Immature natural killer cell (primary cell): ENCODE measurements at places on chromosomes 12 and 14. TPM values are rescaled to one million over a fixed set of nuclear protein-coding genes. Genes with fewer than 3 reads are reported as not detected.

- H3K4me1 ChIP-seq = no peaks in the 10 kb centered on the region
- H3K27ac ChIP-seq = no peak overlapping the region
- H3K36me3 ChIP-seq = no peaks in the 10 kb centered on the region
- DNase-seq = no peak
These were observed 77.2 kb upstream of the PRICKLE1 start for GRCh38 chr12:42666671-42667243.

- DNase-seq = no peak
- H3K4me3 ChIP-seq = no peak overlapping the region
- no peak overlapping the region for H3K27ac ChIP-seq
- H3K36me3 ChIP-seq = no peaks in the 10 kb centered on the region
- H3K4me1 ChIP-seq = no peaks in the 10 kb centered on the region
These were observed 109.7 kb downstream of the ANO4 start for GRCh38 chr12:100904270-100904669.

- DNase-seq = no peak
- peaks cover 39% of the 10 kb centered on the region for H3K27me3 ChIP-seq
- H3K36me3 ChIP-seq = peaks cover 2% of the 10 kb centered on the region
- H3K4me1 ChIP-seq = peaks cover 56% of the 10 kb centered on the region
- peak overlapping the region; percentile 97 for H3K27ac ChIP-seq
These were observed 4.4 kb upstream of the FOS start for GRCh38 chr14:75274050-75274898.

DNA sequence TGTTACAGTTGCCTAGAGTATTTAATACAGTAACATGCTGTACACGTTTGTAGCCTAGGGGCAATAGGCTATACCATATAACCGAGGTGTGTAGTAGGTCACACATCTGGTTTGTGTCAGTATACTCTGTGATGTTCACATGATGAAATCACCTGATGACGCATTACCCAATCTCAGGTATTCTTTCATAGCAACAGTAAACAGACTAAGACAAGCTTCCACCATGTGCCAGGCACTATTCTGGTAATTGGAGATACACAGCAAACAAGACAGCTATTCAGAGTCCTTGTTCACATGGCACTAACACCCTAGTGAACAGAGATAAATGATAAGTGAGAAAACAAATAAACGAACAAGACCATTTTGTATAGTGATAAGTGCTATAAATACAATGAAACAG is 3.8 kb upstream of the PDE3A start:
- no peak overlapping the region for H3K4me3 ChIP-seq
- no peak overlapping the region for H3K27ac ChIP-seq

DNA sequence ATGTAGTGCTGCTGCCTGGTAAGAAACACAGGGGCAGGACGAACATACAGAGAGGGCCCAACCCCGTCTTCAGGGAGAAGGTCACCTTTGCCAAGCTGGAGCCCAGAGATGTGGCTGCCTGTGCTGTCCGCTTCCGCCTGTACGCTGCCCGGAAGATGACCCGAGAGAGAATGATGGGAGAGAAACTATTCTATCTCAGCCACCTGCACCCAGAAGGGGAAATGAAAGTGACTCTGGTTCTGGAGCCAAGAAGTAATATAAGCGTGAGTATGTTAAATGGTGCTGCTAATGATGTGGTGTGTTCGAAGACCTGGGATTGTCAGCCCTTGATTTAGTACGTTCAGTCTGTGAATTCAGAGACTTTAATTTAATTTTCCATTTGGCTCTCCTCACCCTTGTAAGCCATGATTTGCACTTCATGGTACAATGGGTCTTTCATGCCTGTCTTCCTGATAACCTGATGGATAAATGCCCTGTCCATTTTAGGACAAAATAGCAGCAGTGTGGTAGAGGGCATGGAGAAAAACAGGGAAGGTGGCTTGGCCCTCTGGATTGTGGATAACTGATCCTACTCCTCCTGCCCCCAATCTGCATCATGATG is 318.9 kb downstream of the SNAPC1 start:
- DNase-seq = no peak
- peaks cover 3% of the 10 kb centered on the region for H3K27me3 ChIP-seq
- H3K27ac ChIP-seq = peak overlapping the region; percentile 37
- H3K4me1 ChIP-seq = peaks cover 70% of the 10 kb centered on the region
- H3K36me3 ChIP-seq = peaks cover 4% of the 10 kb centered on the region

Gene SMOC1
- not detected for polyA plus RNA-seq

GRCh38 chr12:9991876-9992275 is 7.0 kb downstream of the CLEC1B start:
- H3K4me1 ChIP-seq = peaks cover 12% of the 10 kb centered on the region
- no peak for DNase-seq
- no peaks in the 10 kb centered on the region for H3K27me3 ChIP-seq
- no peak overlapping the region for H3K27ac ChIP-seq
- no peaks in the 10 kb centered on the region for H3K36me3 ChIP-seq

DNA sequence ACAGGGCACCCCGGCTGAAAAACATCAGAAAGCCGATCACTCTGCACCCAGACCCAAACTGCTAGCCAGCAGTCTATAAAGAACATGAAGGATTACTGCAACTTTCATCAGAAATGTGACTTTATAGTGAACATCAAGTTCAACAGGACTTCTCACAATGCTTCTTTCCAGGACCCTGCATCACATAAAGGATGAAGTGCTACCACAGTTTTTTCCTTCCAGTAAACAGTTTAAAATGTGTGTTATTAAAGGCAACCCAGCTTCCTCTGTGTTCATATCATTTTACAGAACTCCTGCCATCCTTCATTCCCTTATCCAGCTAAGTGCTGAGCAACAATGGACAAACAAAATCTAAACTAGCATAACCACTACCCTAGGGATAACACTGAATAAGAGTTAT is 280.3 kb upstream of the DIO2 start:
- no peak overlapping the region for H3K4me3 ChIP-seq
- no peaks in the 10 kb centered on the region for H3K27me3 ChIP-seq
- H3K4me1 ChIP-seq = no peaks in the 10 kb centered on the region
- H3K36me3 ChIP-seq = no peaks in the 10 kb centered on the region

- peaks cover 61% of the 10 kb centered on the region for H3K27me3 ChIP-seq
- DNase-seq = no peak
- H3K27ac ChIP-seq = peak overlapping the region; percentile 61
- no peak overlapping the region for H3K4me3 ChIP-seq
These were observed 2.0 kb downstream of the PAX9 start for GRCh38 chr14:36663404-36664321.

Gene SLC35F4
- polyA plus RNA-seq = not detected

GRCh38 chr12:11728154-11728755 is 78.8 kb downstream of the ETV6 start:
- DNase-seq = no peak
- H3K27me3 ChIP-seq = peaks cover 1% of the 10 kb centered on the region
- H3K4me1 ChIP-seq = peaks cover 59% of the 10 kb centered on the region
- H3K27ac ChIP-seq = no peak overlapping the region

DNA sequence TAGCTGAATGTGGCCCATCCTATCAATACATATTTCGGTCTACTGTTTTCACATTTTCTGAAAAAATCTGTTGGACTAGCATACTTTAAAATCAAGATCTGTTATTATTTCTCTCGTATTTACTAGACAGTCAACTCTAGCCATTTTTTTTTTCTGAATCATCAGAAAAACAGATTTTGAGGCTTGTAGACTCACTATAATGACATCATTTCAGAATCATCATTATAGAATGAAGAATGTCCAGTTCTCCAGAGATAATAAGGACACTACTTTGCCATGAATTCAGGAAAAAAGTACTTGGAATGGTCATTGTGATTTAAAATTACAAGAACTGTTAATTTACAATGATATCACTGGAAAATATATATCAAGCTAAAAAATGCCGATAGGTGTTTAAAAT is 589.8 kb downstream of the KCNH5 start:
- no peak overlapping the region for H3K4me3 ChIP-seq
- no peak for DNase-seq
- H3K27ac ChIP-seq = no peak overlapping the region
- no peaks in the 10 kb centered on the region for H3K36me3 ChIP-seq
- no peaks in the 10 kb centered on the region for H3K27me3 ChIP-seq
- no peaks in the 10 kb centered on the region for H3K4me1 ChIP-seq

Gene GALNT9
- polyA plus RNA-seq = not detected

- H3K27ac ChIP-seq = no peak overlapping the region
- peaks cover 4% of the 10 kb centered on the region for H3K27me3 ChIP-seq
- no peak for DNase-seq
- H3K4me3 ChIP-seq = no peak overlapping the region
- H3K4me1 ChIP-seq = peaks cover 85% of the 10 kb centered on the region
These were observed 76.9 kb downstream of the SUSD6 start for GRCh38 chr14:69688299-69688649.

GRCh38 chr12:80033448-80033847 is 65.9 kb upstream of the OTOGL start:
- no peak for DNase-seq
- H3K27me3 ChIP-seq = peaks cover 5% of the 10 kb centered on the region
- no peaks in the 10 kb centered on the region for H3K36me3 ChIP-seq
- no peak overlapping the region for H3K4me3 ChIP-seq
- H3K4me1 ChIP-seq = no peaks in the 10 kb centered on the region

DNA sequence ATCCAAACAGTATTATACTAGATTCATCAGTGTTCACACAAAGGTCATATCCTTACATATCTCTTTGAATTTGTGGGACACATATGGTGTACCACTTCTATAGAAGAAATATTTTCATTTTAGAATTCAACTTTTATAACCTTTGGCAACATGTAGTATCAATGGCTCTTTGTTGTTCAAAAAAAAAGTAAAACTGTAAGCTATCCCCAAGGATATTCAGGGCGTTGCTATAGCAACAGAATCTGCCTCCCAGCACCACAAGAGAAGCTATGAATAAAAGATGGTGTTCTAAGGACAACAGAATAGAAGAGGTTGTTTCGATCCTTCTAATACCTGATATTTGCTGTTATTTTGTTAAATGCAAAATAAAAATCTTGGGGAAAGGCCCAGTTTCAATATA is 139.3 kb downstream of the BRMS1L start:
- no peak overlapping the region for H3K4me3 ChIP-seq
- no peak overlapping the region for H3K27ac ChIP-seq
- no peaks in the 10 kb centered on the region for H3K36me3 ChIP-seq
- H3K4me1 ChIP-seq = no peaks in the 10 kb centered on the region
- DNase-seq = no peak

Gene RCOR1
- polyA plus RNA-seq = 0.63 TPM

DNA sequence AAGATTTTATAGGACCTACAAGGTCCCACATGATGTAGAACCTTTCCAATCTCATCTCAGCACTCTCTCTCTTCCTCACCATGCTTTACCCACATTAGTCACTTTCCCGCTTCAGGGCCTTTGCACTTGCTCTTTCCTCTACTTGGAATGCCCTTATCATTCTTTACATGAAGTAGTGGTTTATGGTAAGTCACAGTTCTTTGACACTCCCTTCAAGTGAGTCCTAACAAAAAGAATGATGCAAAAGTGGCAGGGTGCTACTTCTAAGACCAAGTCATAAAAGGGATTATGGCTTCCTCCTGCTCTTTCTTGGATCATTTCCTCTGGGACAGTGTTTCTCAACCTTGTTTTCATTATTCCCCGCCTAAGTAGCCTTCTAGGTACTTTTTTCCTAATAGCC is 13.1 kb downstream of the TMBIM4 start:
- no peaks in the 10 kb centered on the region for H3K27me3 ChIP-seq
- peaks cover 12% of the 10 kb centered on the region for H3K36me3 ChIP-seq
- no peak overlapping the region for H3K4me3 ChIP-seq
- H3K4me1 ChIP-seq = peaks cover 45% of the 10 kb centered on the region
- H3K27ac ChIP-seq = peak overlapping the region; percentile 9

Gene KRT3
- not detected for polyA plus RNA-seq

GRCh38 chr12:13727707-13728195 is 253.7 kb downstream of the GRIN2B start:
- H3K4me1 ChIP-seq = no peaks in the 10 kb centered on the region
- H3K27ac ChIP-seq = no peak overlapping the region
- DNase-seq = no peak
- H3K4me3 ChIP-seq = no peak overlapping the region

Gene A2M
- 1.5 TPM for polyA plus RNA-seq

DNA sequence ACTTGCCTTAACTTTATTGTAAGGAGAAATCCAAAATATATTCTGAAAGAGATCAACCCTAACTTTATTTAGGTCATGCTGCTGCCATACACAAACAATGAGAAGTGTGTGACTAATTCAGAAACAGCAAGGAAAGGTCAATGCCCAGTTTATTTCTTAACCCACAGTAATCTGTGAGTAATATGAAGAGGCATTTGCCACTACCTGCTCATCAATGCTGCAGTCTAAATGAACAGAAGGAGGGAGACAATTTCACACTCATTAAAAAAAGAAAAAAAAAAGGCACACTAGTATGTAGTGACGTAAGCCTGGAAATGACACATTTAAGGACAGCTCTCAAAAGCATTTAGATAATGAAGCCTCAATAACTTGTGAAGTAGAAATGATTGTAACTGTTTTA is 90.5 kb upstream of the FOXN3 start:
- H3K36me3 ChIP-seq = no peaks in the 10 kb centered on the region
- H3K27me3 ChIP-seq = peaks cover 1% of the 10 kb centered on the region
- no peak overlapping the region for H3K4me3 ChIP-seq
- peak overlapping the region; percentile 58 for H3K27ac ChIP-seq
- peak; percentile 22 for DNase-seq
